Skeletal muscle cell (primary cell): ENCODE measurements at places on chromosomes 5 and 9.
A peak's percentile ranks its signal among the peaks of the same experiment; 100 is the strongest.

DNA sequence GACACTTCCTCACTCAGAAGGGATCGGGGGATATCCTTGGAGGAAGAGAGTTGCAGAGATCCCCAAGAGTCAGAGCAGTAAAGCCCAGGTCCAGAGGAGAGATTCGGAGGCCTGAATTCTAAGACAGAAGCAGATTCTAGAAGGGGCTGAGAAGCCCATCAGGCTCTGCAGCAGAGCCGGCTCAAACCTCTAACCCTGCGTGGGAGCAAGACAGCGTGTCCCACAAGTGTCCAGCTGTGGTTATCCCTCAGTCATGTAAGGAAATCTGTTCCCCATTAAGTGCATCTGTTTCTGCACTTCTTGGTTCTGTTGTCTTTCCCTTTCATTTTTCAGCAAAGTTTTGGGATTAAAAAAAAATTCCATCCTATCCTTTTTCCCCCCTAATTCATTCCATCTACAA, 4.8 kb upstream of the DIAPH1 start:
- no peak for DNase-seq

DNA sequence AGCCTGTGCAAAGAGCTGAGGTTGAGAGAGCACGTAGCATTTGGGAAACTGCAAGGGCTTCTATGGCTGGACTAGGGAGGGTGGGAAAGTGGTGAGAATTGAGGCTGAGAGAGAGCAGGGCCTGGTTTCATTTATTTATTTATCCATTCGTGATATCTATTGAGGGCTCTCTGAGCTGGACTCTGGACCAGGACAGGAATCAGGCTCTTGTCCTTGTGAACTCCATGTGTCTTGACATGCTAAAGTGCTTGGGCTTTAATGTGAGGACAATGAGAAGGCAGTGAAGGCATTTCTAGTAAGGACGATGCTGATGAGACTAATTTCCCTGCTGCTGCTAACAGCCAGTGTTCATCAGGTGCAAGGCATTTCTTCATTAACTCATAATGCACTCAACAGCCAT, 95.9 kb upstream of the KLF4 start:
- no peak for DNase-seq

DNA sequence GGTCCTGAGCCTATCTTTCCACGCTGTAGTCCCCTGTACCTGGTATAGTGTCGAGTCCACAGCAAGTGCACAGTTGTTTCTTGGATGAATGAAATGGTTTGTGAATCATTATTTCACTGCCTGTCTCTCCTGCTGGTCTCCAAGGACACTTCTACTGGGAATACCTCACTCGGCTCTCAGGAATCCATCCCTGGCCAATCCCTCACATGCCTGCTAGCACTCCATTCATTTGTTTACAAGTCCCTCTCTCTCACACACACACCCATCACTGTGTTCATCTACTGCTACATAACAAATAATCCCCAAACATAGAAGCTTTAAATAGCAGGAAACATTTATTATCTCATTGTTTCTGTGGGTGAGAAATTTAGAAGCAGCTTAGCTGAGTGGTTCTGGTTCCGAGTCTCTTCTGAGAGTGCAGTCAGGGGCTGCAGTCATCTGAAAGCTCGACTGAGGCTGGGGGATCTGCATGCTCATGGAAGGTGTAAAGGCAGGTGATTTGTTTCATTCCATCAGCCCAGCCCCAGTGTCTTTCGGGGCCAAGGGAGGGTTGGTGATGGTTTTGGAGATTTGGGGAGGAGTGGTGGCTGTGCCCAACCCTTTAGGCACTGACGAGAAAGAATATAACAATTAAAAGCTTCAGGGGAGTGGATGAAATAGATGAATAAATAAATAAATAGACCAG, 132.7 kb upstream of the IER5L start:
- no peak for DNase-seq

GRCh38 chr9:5499889-5500398, 10.4 kb upstream of the PDCD1LG2 start:
- peak; percentile 45 for DNase-seq

- DNase-seq, result no peak
Observed at GRCh38 chr5:135501965-135502364, 33.8 kb downstream of the NEUROG1 start.

GRCh38 chr5:175478384-175479124, at the start of gene SFXN1:
Gene SFXN1 (plus strand): TSS chr5:175478560. CDS start chr5:175492104, 13,544 bp downstream.
- DNase-seq, result peak; percentile 26

DNA sequence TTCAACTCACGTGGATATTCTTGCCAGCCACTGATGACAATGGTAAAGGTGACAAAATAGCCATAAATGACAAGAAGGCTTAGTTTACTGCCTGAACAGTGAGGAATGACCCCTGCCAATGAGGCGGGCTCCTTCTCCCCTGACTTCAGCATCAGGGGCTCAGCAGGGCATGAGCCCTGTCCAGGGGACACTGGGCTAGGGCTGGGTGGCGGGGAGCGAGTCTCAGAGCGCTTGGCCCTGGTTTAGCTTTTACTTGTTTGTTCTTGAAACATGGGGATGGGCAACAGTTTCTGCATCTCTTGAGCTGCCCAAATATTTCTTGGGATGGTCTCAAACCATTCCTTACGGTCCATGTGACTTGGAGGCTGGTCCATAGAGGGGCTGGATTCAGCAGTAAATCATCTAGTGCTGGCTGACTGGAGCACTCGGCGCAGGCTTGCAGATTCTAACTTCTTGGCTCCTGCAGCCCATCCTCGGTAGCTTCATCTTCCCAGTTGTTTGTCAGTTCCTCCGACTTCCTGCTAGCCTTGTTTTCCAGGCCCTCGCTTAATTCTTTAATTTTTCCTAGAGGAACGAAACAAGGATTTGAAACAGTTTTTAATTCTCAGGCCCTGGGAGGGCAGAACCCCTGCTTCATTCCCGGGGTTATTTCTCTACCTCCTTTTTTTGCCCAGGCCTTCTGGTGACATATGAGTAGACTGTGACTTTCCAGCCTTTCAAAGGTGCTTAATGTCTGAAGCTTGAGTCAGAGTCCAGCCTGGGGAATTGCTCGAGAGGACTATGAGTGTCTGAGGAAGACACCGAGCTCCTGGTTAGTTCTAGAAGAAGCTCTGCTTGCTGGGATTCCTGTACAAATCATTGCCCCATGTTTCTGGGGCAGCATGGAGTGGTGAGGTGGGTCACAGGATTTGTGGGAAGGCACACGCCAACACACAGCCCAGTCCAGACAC, 4.5 kb upstream of the HMCN2 start:
- DNase-seq, result no peak

DNA sequence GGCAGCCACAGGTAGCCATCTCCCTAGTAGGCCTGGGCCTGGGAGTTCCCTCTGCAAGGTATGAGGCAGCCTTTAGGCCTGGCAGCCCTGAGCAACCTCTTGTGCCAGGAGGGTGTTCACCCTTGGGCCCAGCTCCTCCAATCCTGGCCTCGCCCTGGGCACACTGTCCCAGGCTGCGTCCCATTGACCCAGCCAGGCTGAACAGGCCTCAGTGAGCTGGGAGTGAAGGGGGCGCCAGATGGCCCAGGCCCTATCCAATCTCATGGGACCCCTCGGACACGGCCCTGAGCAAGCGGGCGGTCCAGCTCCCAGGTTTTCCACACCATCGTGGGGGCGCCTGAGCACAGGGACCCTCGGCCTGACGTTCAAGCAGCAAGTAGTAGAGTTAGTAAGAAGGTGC, 14.5 kb downstream of the SH3GLB2 start:
- DNase-seq, result no peak

- no peak for DNase-seq
Observed at GRCh38 chr9:71145179-71145578, 23.8 kb upstream of the TRPM3 start.

DNA sequence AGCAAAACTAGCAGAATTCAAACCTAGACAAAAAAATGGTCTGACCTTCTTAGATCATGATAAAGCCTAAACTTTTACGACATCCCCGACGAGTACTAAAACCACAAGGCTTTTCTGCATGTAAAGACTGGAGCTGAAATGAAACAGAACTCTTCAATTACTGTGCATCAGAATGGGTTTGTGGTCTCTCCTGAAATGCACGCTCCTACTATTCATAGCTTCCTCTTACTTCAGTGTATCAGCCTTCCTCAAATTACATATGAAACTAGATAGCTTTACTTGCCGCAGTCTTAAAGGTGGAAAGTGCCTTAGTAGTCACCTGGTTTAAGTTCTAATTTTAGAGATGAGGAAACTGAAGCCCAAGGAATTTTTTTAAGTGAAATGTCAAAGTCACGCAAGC, 24.6 kb upstream of the MED10 start:
- no peak for DNase-seq
